Fibroblast of the conjunctiva (primary cell): ENCODE measurements at places on chromosomes 1 and 21.

- DNase-seq, result peak; percentile 76
Measured at GRCh38 chr1:16215882-16216753, 3.7 kb upstream of the ARHGEF19 start.

- no peak for DNase-seq
Measured at GRCh38 chr1:171501305-171502024, 16.1 kb downstream of the PRRC2C start.

- no peak for DNase-seq
Measured at GRCh38 chr1:165900576-165901380, 73.4 kb downstream of the UCK2 start.

DNA sequence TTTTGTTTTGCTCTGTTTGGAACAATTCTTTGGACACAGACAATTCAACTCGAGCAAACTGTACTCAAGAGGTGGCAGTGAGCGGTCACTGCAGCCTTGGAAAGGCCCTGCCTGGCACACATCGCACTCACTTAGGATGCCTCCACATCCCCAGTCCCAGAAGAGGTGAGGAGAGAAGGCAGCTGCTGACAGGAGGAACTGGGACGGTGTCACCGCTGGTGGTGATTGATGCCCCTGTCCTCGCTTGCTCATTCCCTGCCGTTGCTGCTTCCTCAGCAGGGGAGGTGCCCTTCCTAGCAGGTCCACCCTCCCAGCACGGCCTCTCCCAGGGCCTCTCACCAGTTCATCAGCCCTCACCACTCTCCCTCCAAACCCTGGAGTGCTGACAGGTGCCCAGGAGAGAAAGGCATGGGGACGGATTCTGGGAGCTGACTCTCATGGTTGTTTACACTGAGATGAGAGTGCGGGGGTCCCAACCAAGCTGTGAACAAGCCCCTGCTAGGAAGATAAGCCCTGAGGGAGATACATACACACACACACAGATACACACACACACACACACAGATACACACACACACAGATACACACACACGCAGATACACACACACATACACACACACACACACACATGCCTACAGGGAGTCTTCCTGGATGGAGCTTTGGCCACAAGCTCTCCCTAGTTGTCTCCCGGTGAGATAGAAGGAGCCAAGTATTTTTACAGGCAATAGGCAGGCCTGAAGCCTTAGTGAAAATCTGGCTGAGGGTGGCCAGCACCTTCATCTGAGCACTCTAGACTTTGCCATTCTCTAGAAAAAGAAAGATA is 101.1 kb downstream of the CDC7 start:
- DNase-seq, result no peak
